ENCODE measurements at places on chromosomes 6 and 20.

DNA sequence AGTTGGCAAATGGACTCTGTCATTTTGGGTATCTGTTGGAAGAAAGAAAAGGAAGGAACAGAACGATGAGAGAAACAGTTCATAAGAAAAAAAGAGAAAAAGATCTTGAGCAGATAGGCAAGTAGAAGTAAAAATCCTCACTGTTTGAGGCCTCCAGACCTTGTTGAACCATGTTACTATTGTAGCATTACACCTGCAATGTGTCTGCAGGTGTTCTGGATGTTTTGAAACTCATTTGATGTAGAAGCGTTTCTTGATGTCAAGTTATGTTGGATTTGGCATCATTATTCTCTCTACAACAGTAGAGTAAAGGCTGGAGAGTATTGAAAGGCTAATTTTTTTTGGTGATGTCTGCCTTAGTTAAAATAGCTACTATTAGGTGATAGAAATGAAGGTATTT, 108.7 kb downstream of the CARMIL1 start:
- no peak for DNase-seq

- no peak for DNase-seq
These were observed 420.4 kb upstream of the ID4 start for GRCh38 chr6:19416811-19417210.

GRCh38 chr20:63639093-63639975, 12.4 kb upstream of the GMEB2 start:
- peak; percentile 68 for DNase-seq

- peak; percentile 42 for DNase-seq
These were observed 45.5 kb upstream of the GLP1R start for GRCh38 chr6:39003072-39003471.

DNA sequence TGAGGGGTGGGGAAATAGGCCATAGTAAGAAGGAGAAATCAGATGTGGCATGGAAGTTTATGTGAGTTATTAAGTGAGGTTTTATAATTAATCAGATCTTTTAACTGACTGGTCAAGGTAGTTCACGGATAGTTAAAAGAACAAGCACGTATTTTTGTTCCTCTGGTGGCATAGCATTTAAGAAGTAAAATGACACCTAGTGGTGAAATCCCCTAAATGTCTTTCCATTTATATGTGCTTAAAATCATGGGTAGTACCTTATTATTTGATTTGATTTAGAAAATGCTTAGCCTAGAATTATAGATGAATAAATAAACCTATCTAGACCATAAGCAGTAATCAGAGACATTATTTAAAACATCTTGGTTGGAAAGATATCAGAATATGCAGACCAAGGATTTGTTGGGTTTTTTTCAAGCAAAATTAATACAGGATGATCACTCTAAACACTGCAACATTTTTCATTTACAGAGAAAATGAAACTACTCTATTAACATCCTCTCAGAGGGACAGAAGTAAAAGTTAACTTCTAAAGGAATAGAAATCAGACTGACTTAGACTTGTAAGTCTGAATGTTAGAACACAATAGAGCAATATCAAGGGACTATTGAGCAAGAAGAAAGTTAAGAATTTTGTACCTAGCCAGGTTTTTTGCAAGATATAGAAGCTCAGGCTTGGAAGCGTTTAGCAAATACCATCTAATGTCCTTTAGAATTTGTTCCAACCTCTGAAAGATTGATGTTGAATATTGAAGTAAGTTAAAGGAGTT, 81.1 kb downstream of the STXBP5 start:
- peak; percentile 81 for DNase-seq

Data from hematopoietic multipotent progenitor cell treated with erythropoietin and hydrocortisone succinate and interleukin-3 and kit ligand, for 4 days (in vitro differentiated cells).